ENCODE measurements at places on chromosomes 2 and 18.

DNA sequence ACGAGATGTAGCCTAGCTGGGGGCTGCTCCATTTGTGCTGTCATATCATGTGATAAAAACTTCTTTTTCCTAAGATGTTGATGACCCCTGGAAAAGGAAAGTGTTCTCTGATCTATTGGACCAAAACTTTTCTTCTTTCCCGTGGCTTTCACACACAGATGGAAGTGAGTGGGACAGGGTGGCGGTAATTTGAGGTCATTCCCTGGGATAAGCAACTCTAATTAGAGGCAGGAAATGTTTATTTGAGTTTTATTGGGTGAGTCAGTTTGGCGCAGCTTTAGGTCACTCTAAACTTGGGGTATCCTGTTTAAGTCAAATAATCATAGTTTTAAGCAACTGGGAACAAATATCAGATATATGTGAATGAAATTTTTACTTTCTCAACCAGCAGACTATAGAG, 221.0 kb upstream of the EPAS1 start:
- no peak for DNase-seq

DNA sequence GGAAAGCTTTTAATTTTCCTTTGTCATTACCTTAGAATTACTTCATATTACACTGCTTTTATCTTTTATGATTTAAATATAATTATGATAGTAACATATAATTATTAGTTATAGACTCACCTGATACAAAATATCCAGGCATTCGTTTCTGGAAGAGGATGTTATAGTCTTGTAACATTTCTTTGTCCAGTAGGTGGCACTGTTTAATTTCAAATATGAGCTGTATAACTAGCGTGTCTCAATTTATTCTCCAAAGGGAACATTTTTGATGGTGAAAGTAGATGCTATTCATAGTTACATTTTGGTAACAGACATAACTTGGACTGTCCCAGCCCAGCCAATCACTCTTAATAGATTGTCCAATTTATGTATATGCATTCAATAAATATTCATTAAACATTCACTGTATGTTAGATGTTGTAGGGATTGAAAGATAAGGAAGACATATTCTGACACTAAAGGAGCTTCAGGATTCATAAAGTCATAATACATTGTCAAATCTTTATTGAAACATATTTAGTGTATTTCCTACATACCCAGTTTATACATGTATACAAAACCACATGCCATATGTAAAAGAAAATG, 19.2 kb downstream of the DAW1 start:
- peak; percentile 77 for DNase-seq

DNA sequence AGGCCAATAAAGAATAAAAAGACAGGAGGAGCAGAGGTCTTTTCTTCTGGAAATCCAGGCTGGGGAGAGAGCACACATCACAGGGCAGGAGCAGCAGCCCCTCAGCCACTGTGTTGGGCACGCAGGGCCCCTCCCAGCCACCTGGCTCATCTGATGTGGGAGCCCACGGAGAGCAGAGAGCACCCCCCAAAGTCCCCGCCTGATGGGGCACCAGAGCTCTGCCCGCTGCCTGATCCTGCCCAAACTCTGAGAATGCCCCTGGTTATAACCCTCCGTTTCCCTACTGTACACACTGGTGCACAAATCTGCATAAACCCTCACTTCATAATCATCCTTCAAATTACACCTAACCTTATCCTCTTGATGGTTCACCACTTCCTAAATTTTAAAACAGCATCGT, 111.3 kb downstream of the HDAC4 start:
- DNase-seq, result no peak

GRCh38 chr2:196208915-196209314, 37.5 kb upstream of the STK17B start:
- no peak for DNase-seq

GRCh38 chr2:110800611-110801402, 68.4 kb downstream of the ACOXL start:
- DNase-seq, result no peak

DNA sequence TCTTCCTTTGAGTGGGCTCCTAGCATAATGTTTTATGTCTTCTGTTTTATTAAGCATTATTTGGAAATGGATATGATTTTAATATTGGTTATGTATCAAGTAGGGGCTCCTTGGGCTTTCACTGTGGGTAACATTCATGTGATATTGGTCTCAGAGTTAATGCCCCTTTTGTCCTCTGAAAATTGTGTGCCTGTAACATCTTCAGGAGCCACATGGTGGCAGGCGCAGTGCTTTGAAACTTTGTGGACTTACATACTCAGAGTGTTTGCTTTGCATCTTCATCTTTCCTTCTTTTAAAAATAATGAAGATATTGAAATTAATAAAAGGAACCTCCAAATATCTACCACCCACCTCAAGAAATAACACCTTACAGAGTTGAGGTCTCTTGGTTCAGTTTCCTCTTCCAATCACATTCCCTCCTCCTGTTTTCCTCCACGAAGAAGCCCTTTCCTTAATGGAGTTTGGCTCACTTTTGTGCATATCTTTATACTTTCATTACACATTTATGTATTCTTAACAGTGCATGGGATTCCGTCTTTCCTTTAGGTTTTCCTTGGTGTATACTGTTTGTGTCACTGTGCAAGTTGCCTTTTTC, 73.5 kb downstream of the LIMS1 start:
- DNase-seq, result peak; percentile 48

GRCh38 chr2:180621941-180622918, 358.2 kb upstream of the UBE2E3 start:
- no peak for DNase-seq

- no peak for DNase-seq
These were observed 79.9 kb upstream of the ITGB6 start for GRCh38 chr2:160279813-160280465.

DNA sequence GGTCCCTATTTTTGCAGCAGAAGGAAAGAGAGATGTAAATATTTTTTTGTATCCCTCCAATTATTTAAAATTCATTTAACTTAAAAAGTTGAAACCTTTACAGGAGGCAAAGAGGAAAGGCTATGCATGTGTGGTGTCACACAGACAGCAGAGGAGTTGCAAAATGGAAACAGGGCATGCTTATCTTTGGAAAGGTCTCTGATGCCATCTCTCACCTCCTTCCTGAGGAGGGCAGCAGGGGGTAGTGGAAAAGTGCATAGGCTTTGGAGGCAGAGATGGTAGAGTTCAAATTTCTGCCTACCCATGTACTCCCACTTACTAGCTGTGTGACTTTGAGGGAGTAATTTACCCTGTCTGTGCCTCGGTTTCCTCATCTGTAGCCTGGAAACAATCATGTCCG, 99.6 kb upstream of the MCFD2 start:
- no peak for DNase-seq

GRCh38 chr2:10085668-10086059, 5.5 kb upstream of the CYS1 start:
- no peak for DNase-seq

DNA sequence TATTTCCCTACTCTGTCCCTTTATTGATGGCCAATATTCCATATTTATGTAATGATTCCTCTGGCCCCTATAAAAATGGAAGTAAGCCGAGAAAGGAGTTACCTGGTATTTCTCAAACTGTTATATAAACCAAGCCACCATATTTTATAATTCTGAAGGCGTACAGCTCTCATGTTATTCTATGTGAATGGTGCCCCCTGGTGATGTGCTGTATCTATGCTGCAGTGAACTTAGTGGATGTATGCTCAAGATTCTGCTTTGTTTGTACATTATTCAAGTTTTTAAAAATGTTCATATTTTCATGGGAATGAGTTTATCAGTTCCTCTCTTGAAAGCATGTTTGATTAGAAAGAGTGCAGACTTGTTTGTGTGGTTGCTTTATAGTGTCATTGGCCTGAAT, 194.5 kb upstream of the LRRTM1 start:
- DNase-seq, result peak; percentile 52

DNA sequence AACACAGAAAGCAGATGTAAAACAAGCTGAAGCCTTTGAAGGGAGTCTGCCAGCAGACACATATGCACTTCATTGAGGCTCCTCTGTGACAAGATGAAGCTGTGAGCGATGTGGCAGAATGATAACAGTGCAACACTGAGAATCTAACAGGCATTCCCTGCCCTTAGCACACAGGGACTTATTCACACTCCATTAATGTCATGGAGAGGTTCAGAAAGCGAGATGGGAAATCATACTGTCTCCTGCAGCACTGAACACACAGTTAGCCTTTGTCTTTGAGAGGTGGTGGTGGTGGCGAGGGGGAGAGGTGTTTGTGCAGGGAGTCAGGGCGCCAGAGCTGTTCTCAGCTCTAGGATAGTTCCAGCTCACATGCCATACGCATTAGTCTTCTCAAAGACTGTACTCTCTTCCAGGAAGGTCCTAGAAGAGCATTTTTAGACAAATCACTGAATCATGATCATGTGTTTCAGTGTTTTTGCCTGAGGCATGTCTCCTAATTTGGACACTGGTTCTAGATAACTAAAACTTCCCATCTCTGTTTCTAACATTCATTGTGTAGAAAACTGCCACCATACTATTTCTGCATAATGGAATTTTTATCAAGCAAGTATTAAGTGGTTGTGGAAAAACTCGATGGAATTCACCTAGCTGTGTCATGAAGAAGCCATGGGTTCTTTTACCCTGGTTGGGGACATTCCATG, 93.5 kb upstream of the ITGB6 start:
- no peak for DNase-seq

DNA sequence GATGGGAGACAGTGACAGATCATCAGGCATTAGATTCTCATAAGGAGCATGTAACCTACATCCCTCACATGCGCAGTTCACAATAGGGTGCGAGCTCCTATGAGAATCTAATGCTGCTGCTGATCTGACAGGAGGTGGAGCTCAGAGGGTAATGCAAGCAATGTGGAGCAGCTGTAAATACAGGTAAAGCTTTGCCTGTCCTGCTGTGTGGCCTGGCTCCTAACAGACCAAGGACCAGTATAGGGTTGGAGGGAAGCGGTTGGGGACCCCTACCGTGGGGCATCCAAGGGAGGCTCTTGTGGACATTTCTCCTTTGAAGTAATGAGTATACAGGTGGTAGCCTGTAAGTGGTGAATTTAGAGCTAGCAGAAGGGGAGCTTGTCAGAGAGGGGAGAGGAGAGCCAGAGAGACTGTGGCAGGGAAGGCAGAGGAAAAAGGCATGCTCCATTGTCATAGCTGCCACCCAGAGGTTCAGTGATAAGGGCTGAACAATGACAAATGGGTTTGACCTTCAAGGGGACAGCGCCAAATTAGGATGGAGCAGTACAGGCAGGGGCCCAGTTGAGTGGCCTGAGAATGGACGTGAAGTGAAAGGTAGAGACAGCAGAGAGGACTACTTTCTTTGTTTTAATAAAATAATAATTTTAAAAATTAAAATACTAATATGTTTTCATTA, 15.2 kb upstream of the TMBIM1 start:
- DNase-seq, result no peak

DNA sequence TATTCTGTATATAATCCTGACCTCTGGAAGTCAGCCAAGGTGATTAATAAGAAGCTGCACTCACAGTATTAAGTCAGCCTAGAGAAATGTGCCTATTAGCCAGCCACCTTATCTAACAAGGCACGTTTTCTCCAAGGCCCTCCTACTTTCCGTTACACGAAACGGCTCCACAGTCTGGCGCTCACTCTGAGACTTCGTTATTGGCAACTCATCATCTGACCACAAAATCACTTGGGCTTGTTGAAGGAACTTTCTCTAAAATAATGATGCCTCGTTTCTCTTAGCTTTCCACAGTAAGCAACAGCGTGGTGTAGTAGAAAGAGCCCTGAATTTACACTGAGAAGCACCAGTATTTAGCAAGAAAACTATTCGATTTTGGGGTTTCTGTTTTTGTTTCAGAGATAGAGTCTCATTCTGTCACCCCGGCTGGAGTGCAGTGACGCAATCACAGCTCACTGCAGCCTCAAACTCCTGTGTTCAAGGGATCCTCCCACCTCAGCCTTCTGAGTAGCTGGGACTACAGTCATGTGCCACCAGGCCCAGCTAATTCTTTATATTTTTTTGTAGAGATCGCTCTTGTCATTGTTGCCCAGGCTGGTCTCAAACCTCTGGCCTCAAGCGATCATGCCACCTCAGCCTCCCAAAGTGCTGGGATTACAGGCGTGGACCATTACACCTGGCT, 53.6 kb upstream of the SLC14A1 start:
- DNase-seq, result no peak

GRCh38 chr2:151730262-151730975, 3.9 kb downstream of the NEB start:
- DNase-seq, result no peak

DNA sequence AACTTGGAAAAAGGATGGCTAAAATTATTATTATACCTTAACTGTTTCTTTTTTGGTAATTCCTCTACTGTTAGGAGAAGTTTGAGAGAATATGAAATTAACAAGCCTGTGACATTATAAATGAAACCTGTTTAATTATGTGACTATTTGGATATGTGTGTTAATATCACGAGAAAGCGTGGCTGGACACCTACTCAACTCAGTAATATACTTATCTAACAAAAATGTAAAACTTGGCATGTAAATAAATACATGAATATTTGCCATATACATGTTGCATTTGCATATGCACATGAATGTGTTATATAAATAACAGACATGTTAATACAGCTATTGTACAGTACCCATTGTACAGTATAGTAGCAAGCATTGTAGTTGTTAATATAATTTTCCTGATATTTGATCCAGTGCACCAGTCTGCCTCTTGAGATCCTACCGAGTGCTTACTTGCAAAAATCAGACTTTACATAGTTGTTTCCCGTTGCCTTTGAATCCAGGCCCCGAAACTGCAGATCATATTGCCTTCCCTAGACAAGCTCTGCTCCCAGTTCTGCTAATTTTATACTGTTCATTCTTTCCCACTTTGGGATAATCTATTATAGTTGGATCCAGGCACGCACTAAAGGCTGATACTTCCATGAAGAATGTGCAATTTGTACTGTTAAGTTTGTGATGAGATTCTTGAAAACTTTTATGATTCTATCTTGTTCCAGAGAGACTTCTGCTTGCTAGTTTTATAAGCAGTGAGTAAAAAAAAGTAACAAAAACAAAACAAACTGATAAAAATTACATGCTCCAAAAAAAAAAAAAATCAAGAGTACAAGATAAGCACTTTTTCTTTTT, 395.6 kb downstream of the ARHGAP15 start:
- no peak for DNase-seq

- no peak for DNase-seq
These were observed 72.6 kb downstream of the ALK start for GRCh38 chr2:29848566-29849310.

- DNase-seq, result no peak
These were observed 194.8 kb downstream of the NDUFA10 start for GRCh38 chr2:239830121-239831000.

- DNase-seq, result no peak
These were observed 52.0 kb downstream of the HAUS1 start for GRCh38 chr18:46156124-46156745.

DNA sequence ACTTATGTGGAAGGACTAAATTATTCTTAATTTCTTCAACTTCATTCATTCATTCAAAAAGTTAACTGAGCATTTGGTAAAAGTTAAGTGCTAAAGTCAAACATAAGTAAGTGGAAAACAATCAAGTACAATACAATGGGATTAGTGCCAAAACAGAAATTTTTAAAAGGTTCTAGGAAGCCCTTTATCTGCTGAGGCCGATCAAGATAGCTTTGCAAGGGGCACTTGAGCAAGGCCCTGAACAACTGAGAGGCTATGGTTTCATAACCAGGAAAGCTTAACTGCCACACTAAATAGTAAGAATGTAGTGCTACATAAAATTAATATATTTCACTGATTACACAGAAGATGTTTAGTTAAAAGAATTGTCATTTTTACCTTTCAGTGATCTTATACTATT, 76.5 kb downstream of the NOL10 start:
- no peak for DNase-seq

- no peak for DNase-seq
These were observed 666.1 kb upstream of the NRXN1 start for GRCh38 chr2:51698021-51698420.
